CD8-positive, alpha-beta T cell (primary cell): ENCODE measurements at places on chromosomes 11 and 22.

GRCh38 chr22:42286205-42286604 lies 15.8 kb upstream of the TCF20 start:
- no peak for DNase-seq

- DNase-seq, result peak; percentile 16
These were observed 13.6 kb upstream of the CD3E start for GRCh38 chr11:118290923-118291322.

- DNase-seq, result no peak
These were observed 48.2 kb upstream of the OR5P2 start for GRCh38 chr11:7844986-7845385.

DNA sequence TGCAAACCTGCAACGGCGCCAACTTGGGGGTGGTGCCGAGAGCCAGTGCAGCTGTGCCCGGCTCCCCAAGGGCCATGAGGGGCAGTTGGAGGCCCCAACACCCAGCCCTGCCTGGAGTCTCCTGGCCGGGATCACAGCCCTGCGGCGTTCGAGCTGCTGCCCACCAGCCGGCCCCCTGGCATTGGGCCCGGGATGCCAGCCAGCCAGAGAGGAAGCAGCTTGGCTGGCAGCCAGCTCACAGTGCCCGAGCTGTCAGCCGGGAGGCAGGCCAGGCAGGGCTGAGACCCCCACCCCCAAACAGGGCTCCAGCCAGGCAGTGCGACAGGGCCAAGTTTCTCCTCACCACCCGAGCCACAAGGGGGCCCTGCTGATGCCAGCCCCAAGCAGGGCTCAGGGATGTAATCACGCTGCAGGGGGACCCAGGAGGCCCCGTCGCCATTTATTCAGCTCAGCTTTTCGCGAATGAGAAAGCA lies 26.0 kb upstream of the TCF20 start:
- DNase-seq, result peak; percentile 41

- no peak for DNase-seq
These were observed 7.4 kb downstream of the CD5 start for GRCh38 chr11:61109671-61110070.

GRCh38 chr22:26857169-26857568 lies 199.8 kb downstream of the MIAT start:
- no peak for DNase-seq

GRCh38 chr11:6655020-6655789 lies 404 bp downstream of the DCHS1 start:
- no peak for DNase-seq

GRCh38 chr11:78451371-78452150 lies 33.9 kb upstream of the GAB2 start:
- DNase-seq, result no peak

- no peak for DNase-seq
These were observed 58.9 kb downstream of the MYEOV start for GRCh38 chr11:69352715-69353319.

GRCh38 chr11:108944471-108945178 lies 279.8 kb downstream of the DDX10 start:
- no peak for DNase-seq

DNA sequence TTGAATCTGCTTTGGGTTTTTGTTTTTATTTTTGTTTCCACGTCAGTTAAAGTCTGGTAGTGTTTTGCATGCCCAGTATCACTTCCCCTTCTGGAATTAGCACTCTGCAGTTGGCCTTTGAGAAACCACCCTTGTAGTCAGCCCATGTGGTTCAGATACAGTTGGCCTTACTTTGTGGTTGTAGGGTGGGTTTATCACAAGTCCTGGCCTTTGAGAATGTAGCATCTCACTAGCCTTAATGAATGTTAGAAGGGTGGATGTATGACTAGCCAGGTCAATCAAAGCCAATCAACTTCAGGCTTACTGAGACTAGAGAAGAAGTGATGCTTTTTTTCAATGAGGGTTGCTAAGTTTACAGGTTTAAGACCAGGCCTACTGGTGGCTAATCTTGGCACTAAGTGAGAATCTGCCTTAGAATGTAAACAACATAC lies 19.8 kb downstream of the ARL14EP start:
- DNase-seq, result no peak

GRCh38 chr11:108963118-108963517 lies 298.2 kb downstream of the DDX10 start:
- DNase-seq, result no peak

DNA sequence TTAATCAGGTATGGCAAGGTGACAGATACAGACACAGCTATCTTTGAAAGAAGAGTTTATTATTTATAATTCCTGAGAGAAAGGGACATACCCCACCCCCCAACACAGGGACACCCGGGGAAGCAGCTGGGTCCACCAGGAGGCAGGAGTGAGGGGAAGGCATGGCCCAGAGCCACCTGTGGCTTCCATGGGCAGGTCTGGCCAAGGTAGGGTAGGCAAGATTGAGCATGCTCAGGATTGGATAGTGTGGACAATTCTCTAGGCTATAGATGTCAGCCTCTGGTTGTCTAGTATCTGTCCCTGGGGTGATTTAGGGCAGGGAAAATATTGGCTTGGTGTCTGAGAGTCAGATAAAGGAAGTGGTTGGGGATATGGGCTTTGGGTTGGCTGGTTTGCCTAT lies 27.5 kb upstream of the SMIM35 start:
- DNase-seq, result no peak

DNA sequence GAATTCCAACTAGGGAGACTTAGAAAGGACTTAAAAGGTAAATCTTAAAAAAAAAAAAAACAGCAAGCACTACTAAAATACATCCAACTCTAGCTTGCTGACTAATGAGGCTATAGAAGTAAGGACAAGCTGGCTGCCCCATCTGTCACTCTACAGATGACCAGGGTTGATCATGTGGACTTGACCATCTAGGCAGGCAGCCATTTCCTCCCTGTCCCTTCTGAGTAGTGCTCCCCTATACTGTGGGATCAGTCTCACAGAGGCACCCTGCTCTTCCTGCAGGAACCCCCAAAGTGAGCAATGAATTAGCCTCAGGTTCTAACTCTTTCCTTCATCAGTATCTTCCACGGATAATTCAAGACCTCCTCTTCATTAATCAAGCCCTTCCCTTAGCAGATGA lies 12.3 kb downstream of the SLC1A2 start:
- no peak for DNase-seq

DNA sequence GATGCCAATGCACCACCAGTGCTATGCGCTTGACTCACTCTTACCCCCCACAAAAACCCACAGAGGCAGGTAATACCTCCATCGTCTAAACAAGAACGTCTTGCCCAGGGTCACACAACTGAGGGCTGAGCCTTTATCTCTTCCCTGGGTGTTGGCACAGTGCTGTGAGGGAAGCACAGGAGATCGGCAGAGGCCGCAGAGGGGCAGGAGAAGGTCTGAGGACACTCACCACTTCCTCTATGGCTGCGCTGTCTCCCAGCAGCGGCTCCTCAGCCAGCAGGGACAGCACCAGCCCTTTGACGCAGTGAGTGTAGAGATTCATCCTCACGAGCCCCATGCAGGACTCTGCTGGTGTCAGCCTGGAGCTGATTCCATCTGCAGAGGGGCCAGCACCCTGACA lies 19.9 kb downstream of the HPS4 start:
- no peak for DNase-seq

- DNase-seq, result no peak
These were observed 310.8 kb upstream of the SORL1-AS1 start for GRCh38 chr11:121763526-121763925.

DNA sequence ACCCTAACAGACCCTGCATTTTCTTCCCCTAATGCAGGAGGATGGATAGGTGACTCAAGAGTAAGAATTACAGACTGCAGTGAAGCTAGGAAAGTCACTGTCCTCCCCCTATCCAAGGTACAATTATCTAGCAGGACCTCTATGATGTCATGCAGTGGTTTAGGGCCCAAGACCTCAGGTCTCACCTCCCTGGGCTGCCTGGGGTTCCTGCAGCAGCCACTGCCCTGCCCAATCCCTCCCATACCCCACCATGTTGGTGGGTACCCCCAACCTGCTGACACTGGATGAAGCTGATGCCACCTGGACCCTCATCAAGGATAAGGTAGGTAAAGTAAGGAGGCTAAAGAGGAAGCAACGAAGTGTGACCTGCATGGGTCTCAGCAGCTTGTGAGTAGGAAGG lies at the start of gene C11orf42:
C11orf42 (plus strand) TSS at position 192 of the 400 bp plus-strand sequence; CDS start at position 251, 59 bp downstream.
- DNase-seq, result no peak

DNA sequence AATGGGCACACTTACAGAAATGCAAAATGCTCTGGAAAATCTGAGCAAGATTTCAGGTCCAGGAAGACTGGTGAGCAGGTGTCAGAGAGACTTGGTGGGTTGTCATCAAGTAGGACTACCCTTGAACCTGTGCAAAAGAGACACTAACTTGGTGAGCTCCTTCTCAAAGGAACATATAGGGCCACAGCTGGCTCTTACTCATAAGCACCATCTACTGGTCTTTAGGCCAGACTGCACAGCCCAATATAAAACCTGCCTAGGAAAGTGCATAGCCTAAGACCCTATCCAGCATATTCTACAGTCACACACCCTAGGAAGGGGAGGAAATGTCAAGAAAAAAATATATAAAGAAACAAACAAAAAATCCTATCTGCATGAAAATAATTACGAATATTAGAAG lies 18.2 kb upstream of the OR10W1 start:
- DNase-seq, result no peak

DNA sequence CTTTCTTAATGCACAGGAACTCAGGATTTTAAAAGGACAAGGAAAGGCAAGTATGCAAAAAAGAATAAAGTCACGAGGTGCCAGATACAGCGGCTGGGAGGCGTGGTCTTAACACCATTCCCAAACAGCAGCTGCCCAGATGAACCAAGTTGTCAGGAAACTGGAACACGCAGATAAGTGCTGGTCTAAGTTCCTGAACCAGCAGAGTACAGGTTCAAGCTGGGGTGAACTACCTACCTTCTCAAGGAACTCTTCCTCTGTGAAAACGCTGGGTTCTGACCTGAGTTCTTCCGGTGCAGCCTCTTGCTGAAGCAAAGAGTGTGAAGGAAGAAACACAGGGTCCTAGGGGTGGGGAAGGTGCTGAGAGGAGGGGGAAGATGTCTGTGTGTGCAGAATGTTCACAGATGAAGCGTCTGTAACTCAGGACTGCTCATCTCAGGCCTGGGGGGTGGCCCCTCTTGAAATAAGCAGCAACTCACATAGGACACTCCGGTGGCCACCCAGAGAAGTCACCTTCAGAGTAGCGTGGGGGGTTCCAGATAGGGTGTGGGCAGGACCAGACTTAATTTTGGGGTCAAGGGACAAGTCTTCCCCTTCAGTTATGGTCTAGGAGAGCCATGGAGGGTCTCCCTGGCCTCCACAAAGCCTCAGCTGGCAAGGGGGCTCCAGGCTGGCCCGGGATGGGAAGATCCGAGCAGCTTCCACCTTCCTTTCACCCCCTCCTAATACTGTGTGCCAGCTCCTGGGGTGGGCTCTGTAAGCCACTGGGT lies 3.2 kb downstream of the TPST2 start:
- DNase-seq, result peak; percentile 27

DNA sequence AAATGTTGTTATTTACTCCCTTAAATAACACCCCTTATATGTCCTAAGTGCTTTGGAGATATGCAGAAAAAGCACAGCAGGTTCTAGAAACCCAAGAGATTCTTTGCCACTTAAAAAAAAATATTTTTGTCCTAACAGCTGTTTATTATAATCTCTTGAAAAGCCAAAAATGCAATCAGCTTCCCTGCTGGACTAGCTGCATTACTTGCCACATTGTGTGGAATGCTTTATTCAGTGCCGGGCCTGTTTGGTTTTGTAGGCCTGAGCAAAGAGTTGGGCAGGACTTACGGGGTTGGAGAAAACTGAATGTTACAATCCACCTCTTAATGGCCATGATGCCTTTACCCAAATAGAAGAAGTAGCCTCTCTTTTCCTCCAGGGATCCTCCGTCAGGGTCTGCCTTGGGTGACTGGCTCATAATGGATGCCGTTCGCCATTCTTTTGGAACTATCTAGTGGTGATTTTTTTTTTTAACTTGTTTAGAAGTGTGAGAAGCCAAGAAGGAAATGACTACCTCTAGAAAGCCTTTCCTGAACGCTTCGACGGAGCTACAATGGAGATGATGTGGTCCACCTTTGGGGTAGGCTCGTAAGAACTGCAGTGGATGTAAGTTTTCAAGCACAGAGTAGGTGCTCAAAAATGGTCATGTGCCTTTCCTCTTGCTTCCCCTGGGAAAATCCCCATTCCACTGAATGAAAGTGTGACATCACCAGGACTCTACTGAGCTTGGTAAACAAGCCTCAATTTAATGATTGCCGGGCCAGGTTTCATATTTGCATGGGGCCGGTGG lies 241.3 kb upstream of the NCAM1 start:
- no peak for DNase-seq

DNA sequence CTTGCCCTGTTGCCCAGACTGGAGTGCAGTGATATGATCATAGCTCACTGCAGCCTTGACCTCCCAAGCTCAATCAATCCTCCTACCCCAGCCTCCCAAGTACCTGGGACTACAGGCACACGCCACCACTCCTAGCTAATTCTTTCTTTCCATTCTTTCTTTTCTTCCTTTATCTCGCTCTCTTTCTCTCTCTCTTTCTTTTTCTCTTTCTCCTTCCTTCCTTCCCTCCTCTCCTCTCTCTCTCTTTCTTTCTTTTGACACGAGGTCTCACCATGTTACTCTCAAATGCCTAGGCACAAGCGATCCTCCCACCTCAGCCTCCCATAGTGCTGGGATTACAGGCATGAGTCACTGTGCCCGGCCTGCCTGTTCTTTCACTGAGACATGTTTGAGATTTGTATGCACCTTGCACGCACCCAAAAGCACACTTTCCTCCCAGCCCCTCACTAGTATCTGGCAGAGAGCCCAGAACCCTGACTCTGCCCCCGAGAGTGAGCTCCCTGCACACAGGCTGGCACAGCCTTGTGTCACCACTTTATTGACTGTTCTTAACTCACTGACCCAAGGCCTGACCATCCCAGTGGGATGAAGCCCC lies 56.8 kb downstream of the CD6 start:
- DNase-seq, result peak; percentile 78

- DNase-seq, result no peak
These were observed 44.4 kb upstream of the KCNQ1OT1 start for GRCh38 chr11:2744166-2744565.

GRCh38 chr11:3223932-3224381 lies 5.3 kb upstream of the MRGPRG start:
- DNase-seq, result no peak

- DNase-seq, result no peak
These were observed 51.8 kb downstream of the MN1 start for GRCh38 chr22:27749597-27750225.

DNA sequence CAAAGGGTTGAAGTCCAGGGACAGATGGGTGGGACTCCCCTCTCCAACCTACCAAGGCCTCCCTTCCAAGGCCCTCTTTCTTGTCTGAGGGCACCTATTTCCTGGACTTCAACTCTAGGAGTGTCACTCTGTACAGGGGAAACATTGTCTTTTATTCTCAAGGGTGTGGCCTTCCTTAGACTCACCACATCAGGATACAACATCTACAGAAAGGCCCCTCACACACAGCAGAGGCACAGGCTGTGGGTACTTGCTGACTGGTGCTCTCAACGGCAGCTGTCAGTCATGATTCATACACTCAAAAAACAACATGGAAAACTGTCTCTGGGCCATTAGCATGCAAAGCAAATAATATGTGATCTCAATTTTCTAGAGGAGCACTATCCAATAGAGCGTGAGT lies 78.0 kb downstream of the RCN1 start:
- DNase-seq, result no peak
